ENCODE measurements at places on chromosomes 1 and 21.
A peak's percentile ranks its signal among the peaks of the same experiment; 100 is the strongest.

- peak; percentile 60 for DNase-seq
These were observed 944 bp downstream of the B3GALT6 start for GRCh38 chr1:1232796-1233566.

DNA sequence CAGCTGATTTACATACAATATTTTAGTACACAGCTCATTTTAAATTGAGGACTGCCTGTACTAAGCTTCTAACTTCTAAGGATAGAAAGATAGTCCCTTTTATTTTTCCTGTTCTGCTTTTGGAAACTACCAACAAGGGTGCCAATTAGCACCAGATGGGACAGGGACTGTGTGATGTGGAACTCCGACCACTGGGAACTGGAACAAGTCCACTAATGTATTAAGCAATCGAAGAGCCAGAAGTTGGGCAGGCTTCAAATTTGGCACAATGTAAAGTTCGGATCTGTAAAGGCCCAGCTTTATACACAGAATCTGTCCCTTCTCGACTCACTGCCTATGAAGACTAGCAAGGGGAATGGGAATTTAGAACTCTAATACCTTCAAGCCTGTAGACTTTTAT lies 149.3 kb downstream of the ZC3H11B start:
- DNase-seq: no peak

DNA sequence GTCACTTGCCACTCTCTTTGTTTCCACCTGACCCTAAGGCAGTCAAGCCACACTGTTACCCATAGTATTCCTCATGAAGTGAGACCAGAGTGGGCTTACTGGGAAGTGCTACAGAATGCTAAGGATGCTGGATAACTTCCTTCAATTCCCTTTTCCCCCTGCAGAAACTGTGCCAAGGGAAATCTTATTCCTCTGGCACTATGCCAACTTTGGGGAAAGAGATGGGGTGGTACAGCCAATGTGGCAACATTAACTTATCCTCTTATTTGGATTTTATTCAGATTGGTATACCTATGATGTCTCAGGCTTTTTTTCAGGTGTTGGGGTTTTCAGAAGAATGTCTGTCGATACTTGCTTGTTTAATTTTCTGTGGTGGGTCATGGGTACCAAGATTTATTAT lies 599.4 kb upstream of the PBX1 start:
- DNase-seq: no peak

- no peak for DNase-seq
These were observed 23.6 kb upstream of the ARHGEF10L start for GRCh38 chr1:17515902-17516301.

GRCh38 chr1:203041351-203041932 lies 15.2 kb downstream of the PPFIA4 start:
- DNase-seq: no peak

- DNase-seq: no peak
These were observed 29.1 kb upstream of the CAPZB start for GRCh38 chr1:19514391-19514831.

GRCh38 chr1:11985851-11986250 lies 5.6 kb downstream of the MFN2 start:
- no peak for DNase-seq

GRCh38 chr1:65022216-65022615 lies 55.9 kb upstream of the JAK1 start:
- no peak for DNase-seq

- DNase-seq: no peak
These were observed 9.8 kb upstream of the OLFML2B start for GRCh38 chr1:162033428-162033827.

GRCh38 chr1:165383067-165383466 lies 26.6 kb upstream of the LMX1A start:
- no peak for DNase-seq

DNA sequence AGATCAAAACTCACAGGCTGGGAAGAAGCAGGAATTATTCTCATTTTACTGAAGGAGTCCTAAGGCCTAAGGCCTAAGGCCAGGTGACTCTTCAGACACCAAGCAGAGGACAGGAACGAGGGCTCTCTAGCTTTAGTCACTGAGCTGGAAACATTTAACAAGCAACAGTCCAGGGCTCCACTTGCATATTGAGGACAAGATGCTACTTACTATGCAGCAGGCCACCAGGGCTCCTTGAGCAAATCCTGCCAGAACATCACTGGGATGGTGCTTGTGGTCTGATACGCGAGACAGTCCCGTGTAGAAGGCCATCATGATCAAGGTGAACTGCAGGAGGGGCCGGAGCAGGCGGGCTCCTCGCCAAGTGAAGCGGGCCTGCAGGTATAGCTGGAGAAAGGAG lies 67.6 kb downstream of the PLPP3 start:
- no peak for DNase-seq

DNA sequence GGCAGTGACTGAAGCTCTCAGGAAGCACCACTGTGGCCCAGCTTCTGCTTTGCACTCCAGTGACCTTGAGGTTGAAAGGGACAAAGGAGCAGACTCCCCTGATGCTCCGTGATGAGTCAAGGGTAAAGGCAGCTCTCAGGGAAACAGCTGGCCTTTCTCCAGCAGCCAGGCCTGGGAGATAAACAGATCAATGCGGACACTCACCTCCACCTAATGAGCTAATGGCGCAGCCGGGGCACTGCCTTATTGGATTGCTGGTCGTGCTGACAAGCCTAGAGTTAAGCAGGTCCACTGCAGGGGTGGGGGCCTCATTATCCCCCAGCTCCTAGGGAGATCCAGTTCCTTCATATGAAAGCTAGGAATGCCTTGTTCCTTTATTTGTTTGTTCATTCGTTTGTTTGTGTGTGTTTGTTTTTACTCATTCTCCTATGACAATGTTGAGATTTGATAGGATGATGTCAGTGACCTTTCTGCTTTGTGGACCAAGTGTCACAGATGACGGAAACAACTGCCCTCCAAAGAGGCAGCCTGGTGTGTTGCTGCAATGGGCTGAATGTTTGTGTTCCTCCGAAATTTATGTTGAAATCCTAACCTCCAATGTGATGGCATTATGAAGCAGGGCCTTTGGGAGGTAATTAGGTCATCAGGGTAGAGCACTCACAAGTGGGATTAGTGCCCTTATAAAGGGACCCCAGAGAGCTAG lies 141.4 kb upstream of the BEND5 start:
- peak; percentile 41 for DNase-seq

GRCh38 chr21:42311816-42312625 lies 3.2 kb downstream of the TFF3 start:
- DNase-seq: no peak

DNA sequence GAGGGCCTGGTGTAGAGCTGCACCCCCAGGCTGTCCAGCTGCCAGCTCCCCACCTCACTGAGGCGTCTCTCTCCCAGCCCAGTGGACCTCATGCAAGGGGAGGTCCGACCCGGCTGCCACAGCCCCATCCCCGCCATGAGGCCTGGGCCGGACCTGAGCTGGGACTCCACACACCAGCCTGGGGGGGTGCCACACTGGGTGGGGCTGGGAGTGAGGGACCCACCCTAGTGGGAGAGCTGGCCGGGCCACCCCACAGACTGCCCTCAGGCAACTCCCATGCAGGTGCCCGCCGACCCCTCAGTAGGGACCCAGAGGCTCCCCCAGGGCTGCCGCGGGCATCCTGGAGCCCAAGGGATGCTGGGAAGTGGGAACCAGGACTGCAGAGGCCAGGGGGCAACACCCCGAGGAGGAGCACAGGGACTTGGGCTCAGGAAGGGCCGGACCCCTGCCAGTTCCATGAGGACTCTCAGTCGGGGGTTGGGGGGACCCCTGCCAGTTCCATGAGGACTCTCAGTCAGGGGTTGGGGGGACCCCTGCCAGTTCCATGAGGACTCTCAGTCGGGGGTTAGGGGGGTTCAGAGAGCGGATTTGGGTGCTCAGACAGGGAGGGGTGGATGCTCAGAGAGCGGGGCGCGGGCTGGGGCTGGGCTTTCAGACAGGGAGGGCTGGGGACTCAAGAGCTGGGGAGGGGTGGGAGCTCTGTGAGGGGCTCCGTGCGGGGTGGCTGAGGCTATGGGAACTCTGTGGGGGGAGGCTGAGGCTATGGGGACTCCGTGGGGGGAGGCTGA lies 1.2 kb upstream of the RNF223 start:
- DNase-seq: peak; percentile 45

- DNase-seq: no peak
These were observed 223.4 kb downstream of the FMN2 start for GRCh38 chr1:240314845-240315801.

- DNase-seq: peak; percentile 88
These were observed 140.9 kb upstream of the HOOK1 start for GRCh38 chr1:59673573-59674450.

GRCh38 chr1:63501256-63501655 lies 21.8 kb downstream of the ITGB3BP start:
- no peak for DNase-seq

GRCh38 chr21:31484219-31484618 lies 140.2 kb upstream of the TIAM1 start:
- no peak for DNase-seq

DNA sequence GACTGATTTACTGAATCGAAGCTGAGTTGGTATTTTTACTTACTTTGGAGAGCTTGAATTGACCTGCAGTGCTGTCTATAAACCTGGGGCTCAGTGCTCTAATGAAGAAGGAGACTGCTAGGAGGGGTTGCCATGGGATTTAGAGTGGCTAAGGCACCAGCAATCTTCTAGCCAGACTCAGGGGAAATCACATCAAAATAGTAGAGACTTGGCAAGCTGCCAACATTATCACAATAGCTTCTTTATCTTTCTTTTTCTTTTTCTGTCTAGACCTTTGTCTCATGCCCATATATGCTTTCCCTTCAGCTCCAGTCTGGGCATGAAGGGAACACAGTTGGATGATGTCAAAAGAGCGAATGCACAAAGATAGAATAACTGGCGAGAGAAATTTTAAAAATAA lies 301.1 kb upstream of the DPYD start:
- DNase-seq: no peak

DNA sequence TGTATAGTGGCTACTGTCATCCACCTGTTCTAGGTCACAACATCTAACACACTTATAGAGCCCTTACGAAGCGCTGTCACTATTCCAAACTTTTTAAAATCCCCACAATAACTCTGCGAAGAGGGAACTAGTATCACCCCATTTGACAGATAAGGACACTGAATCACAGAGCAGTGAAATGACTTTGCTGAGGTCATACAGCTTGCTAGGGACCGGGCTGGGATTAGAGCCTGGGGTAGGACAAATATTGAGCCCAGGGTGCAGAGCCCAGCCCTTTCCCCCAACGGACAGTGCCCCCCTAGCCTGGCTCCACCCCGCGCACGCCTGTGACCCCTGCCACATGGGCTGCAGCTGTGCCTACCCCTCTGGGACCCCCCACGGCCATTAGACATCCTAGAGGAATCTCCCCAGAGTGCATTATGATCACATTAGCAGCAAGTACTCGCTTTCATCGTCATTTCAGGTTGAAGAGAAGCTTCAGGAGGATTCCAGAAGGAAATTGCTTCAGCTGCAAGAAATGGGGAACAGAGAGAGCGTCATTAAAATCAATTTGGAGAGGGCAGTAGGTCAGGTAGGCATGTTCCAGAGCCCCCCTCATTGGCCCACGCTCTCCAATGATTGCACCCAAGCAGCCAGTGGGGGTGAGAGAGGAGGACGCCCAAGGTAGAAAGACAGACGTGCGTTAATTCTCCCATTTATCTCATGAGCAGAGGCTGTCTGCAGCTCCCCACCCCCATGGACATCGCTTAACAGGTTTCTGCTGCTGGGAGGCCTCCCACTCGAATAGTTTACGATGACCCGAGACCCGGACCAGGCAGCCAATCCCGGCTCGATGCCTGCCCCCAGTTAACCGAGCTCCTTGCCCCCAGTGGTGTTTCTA lies 77.2 kb downstream of the FHAD1 start:
- no peak for DNase-seq

- DNase-seq: no peak
These were observed 41.3 kb downstream of the PIK3C2B start for GRCh38 chr1:204453141-204453772.

DNA sequence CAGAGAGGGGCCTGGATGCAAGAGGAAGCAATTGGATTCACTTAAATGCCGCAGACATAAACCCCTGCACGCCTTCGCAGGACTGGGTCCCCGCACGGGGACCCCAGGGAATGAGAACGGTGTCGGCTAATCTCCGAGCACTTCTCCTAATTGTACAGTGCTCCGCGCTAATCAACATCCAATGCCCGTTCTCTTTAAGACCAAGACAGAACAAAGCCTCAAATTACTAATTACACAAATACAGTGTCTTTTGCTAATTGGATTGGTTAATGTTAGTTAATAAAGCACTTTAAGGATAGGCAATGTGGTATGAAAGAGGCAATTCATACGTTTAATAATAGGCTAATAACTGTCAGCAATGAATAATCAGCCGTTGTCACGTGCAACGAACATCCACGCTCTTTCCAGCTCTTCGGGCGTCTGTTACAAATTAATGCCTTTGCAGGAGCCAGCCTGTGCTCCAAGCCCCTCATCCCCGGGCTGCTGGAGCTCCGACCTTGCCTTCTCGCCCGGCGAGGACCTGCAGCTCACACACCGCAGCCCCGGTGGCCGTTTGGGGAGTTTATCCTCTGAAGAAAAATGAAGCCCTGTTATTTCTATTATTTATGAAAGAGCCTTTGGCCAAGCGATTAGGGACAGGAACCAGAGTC lies 157.8 kb downstream of the PRDM16 start:
- DNase-seq: no peak

GRCh38 chr1:35797380-35797779 lies 10.4 kb upstream of the AGO4 start:
- no peak for DNase-seq

GRCh38 chr1:108961752-108962486 lies 1.4 kb downstream of the CLCC1 start:
- DNase-seq: no peak

DNA sequence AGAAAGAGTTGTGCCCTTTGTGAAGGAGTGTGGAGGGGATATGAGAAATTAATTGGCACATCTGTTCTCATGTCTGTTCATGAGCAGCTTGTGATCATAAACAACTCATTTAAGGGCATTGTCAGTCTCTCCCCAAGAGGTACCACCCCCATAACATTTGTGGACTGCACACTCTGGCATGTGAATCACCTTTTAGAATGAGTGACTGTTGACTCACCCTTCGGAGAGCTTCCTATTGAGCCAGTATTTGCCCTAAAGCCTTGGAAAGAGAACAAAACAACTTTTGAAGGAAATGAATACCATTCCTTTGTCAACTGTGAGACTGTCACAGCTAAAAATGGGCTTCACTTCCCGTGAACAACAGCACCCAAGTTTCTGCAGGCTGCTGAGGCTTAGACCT lies 27.5 kb upstream of the MYSM1 start:
- DNase-seq: no peak

DNA sequence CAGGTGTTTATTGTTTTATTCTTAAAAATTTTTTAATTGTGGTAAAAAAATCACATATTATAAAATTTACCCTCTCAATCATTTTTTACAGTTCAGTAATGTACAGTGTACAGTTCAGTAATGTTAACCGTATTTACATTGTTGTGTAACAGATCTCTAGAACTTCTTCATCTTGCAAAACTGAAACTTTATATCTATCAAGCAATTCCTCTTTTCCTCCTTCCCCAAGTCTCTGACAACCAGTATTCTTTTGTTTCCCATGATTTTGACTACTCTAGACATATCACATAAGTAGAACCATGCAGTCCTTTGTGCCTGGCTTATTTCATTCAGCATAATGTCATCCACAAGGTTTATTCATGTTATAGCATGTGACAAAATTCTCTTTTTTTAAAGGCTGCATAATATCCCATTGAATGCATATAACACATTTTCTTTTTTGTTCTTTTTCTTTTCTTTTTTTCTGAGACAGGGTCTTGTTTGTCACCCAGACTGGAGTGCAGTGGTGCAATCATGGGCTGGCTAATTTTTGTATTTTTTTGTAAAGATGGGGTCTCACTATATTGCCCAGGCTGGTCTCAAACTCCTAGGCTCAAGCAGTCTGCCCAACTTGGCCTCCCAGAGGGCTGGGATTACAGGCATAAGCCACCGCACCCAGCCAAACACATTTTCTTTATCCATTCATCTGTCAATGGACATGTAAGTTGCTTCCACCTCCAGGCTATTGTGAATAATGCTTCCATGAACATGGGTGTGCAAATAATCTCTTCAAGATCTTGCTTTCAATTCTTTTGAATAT lies 17.2 kb upstream of the RCSD1 start:
- DNase-seq: no peak

Measured in lower lobe of right lung (tissue), 2 donors.